ENCODE measurements at places on chromosomes 2 and 18.

DNA sequence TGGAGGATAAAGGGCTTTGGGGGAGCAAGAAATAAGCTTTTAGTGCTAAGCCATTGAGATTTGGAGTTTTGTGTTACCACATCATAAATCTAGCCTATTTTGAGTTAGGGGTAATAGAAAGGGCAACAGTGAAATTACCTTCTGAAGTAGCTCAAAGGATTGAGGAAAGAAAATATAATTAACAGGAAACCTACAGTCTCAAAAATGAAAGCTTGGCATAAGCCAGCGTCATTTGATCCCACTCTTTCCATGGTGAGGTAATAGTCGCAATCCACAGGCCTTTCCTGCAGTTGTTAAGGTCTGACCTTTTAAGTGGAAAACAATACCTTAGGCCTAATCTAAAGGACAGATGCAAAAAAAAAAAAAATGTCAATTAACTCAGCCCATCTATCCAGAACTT, 182.7 kb downstream of the UXS1 start:
- DNase-seq: no peak

DNA sequence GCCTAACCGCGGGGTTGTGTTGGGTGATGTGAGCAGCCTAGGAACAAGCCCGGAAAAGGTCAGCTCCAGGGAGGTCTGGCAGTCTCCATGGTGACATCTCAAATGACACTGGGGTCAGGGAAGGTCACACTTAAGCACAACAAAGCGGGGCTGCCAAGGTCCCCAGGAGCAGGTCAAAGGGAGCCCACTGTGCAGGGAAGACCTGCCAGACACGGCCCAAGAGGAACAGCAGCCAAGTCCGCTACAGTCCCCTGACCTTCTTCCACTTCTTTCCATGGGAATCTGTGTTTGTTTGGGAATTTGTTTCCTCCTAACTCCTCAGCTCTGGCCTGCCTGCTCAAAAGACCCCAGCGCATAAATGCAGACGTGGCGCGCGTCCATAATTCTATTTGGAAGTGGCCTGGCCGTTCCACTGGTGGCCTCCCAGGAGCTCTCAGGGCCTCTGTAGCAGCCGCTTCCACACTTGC, 232.1 kb upstream of the COPS8 start:
- DNase-seq: no peak

GRCh38 chr2:169087757-169088379, 18.5 kb downstream of the DHRS9 start:
- DNase-seq: no peak

GRCh38 chr2:188425266-188425665, 133.6 kb downstream of the GULP1 start:
- no peak for DNase-seq

GRCh38 chr2:65974067-65974723, 460.7 kb upstream of the MEIS1 start:
- no peak for DNase-seq

Data from stimulated activated CD8-positive, alpha-beta memory T cell treated with anti-CD3 and anti-CD28 coated beads, Interleukin-15, amount 100 ng/mL, for 24 hours (primary cell).